ENCODE measurements at places on chromosomes 1 and 21. TPM values are rescaled to one million over a fixed set of nuclear protein-coding genes. Genes with fewer than 3 reads are reported as not detected.

RPE65 gene
- not detected for total RNA-seq

HSD3B1 gene
- not detected for total RNA-seq

FUCA1 gene
- 10.7 TPM for total RNA-seq

LHX8 gene
- total RNA-seq = not detected

LAPTM5 gene
- not detected for total RNA-seq

CD34 gene
- not detected for total RNA-seq

FCRLA gene
- total RNA-seq = 48.9 TPM

FAM131C gene
- total RNA-seq = not detected

Measured in melanocyte of skin (primary cell).